CD4-positive, CD25-positive, alpha-beta regulatory T cell (primary cell): ENCODE measurements at places on chromosomes 12 and 14. TPM values are rescaled to one million over a fixed set of nuclear protein-coding genes. Genes with fewer than 3 reads are reported as not detected.

DNA sequence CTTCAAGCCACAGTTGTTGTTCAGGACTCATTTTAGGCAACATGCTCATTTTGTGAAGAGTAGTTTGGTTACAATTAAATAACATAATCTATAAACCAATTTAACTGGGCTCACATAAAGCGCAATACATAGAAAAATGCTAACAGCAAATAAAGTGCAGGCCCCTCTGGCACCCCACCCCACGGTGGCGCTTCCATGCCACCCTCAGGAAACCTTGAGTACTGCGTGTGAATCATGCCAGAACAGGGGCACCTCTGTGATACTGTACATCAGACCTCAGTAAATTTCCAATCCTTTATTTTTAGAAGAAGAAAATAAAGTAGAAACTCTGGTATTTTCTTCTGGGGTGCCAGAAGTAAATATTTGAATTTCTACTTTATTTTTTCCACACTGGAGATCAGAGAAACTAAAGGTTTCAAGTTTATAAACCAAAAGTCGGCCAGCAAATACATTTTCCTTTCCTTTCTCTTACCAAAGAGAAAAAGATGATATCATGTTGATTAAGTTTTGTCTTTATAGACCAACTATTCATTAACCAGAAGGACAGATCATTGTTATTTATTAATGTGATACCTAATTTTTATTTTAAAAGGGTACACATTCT lies 316.8 kb downstream of the PAWR start:
- no peak for DNase-seq

DNA sequence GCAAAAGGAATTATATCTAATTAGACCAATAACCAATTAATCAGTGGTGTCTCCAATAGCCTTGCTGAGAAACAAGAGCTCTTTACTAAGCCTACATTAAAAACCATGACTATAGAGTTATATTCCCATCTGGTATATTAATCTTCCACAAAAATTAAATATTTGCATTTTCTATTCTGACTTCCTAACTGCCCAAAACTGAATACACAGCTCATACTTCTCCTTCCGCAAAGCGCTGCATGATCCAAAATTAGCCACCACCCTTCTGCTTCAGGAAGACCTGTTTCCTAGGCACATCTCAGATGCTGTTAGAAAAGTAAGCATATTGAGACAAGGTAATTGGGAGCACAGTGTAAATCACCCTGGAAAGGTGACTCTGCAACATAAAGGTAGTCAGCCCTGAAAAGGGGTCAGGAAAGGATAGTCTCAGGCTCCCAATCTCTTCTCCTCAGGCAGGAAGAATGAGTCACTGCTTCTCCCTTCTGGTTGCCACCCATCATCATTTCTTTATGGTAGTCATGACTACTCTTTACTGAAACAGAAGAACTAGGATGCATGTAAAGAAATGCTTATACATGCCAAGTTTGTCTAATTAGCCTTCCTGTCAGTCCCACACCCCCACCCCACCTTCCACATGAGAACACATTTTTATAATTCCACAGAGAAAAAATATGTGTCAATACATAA lies 54.3 kb downstream of the PLCZ1 start:
- no peak for DNase-seq

Gene GCH1
- 53.9 TPM for total RNA-seq

DNA sequence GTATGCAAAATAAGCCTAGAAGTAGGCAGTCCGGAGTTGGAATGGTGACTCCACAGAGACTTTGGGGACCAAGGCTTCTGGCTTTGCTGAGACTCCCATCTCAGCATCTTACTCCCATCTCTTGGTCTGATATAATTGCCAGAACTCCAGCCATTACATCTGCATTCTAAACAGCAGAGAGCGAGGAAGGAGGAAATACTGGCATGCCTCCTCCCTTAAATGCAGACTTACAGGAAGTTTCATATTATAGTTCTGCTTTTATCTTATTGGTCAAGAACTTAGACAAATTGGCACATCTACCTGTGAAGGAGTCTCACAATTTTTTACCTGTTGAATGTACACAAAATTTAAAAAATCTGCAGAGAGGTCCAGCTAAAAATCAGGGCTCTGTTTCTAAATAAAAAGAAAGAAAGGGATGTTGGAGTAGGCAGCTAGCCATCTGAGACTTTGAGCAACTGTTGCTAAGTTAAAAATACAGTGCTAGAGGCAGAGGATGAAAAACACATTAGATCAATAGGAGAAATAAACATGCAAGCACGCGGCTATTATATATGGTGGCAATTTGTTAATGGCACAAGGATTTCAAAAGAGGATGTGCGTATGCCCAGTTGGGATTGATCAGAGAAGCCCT lies 209.9 kb upstream of the HMGA2 start:
- DNase-seq: no peak

DNA sequence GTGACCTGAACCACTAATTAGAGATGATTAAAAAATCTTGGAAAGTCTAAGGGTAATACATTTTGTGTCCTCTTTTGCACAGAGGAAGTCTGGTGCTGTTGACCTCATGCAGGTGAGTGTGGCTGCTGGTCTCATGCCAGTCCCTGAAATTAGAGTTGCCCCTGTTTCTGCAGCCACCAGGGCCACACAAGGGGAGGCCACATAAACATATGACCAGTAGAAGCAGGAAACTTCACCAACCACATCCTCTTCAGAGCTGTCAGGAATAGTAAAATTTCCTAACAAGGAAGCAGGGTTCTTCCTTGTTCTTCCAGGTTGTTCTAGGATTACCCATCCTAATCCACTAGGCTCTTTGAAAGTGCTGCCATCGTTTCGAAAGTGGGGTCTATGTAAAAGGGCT lies 28.3 kb downstream of the PSMA6 start:
- DNase-seq: no peak
